ENCODE measurements at places on chromosomes 6 and 20. TPM values are rescaled to one million over a fixed set of nuclear protein-coding genes. Genes with fewer than 3 reads are reported as not detected.

GRCh38 chr6:16673011-16673797 lies 88.1 kb downstream of the ATXN1 start:
- peaks cover 89% of the 10 kb centered on the region for H3K4me1 ChIP-seq
- no peaks in the 10 kb centered on the region for H3K36me3 ChIP-seq
- no peak overlapping the region for H3K4me3 ChIP-seq
- no peaks in the 10 kb centered on the region for H3K27me3 ChIP-seq
- no peak for DNase-seq
- H3K27ac ChIP-seq, result no peak overlapping the region

- no peak overlapping the region for H3K4me3 ChIP-seq
- H3K4me1 ChIP-seq, result peaks cover 7% of the 10 kb centered on the region
- no peak for DNase-seq
- no peaks in the 10 kb centered on the region for H3K27me3 ChIP-seq
- no peaks in the 10 kb centered on the region for H3K36me3 ChIP-seq
Measured at GRCh38 chr6:44475417-44475778, 87.9 kb downstream of the CDC5L start.

DNA sequence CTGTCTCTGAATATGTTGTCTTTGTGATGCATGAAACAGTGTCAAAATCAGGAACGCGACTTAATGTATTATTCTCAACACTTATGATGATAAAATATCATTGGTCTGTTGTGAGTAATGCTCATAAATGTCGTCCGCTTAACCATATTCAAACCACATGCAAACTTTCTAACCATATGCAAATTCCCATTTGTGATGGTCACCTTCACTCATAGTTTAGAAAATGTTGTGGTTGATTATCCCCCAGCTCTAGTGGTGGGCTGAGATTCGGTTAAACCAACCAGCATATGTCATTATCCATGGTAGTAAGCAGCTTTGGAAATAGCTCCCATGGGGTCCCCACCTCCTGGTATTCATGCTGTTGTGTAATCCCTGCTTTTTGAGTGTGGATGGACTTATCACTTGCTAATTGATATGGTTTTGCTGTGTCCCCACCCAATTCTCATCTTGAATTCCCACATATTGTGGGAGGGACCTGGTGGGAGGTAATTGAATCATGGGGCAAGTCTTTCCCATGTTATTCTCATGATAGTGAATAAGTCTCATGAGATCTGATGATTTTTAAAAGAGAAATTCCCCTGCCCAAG lies 360.0 kb upstream of the TSHZ2 start:
- no peak overlapping the region for H3K27ac ChIP-seq
- no peaks in the 10 kb centered on the region for H3K4me1 ChIP-seq
- H3K27me3 ChIP-seq, result no peaks in the 10 kb centered on the region
- no peak for DNase-seq
- no peaks in the 10 kb centered on the region for H3K36me3 ChIP-seq
- no peak overlapping the region for H3K4me3 ChIP-seq

- no peaks in the 10 kb centered on the region for H3K4me1 ChIP-seq
- H3K4me3 ChIP-seq, result no peak overlapping the region
- no peaks in the 10 kb centered on the region for H3K27me3 ChIP-seq
Measured at GRCh38 chr6:166830891-166831363, 125.4 kb downstream of the RNASET2 start.

The EMILIN3 gene
- not detected for polyA plus RNA-seq

The UNC5CL gene
- 13.0 TPM for polyA plus RNA-seq

Data from stomach (tissue), 19 donors.